ENCODE measurements at places on chromosomes 7 and 10.

DNA sequence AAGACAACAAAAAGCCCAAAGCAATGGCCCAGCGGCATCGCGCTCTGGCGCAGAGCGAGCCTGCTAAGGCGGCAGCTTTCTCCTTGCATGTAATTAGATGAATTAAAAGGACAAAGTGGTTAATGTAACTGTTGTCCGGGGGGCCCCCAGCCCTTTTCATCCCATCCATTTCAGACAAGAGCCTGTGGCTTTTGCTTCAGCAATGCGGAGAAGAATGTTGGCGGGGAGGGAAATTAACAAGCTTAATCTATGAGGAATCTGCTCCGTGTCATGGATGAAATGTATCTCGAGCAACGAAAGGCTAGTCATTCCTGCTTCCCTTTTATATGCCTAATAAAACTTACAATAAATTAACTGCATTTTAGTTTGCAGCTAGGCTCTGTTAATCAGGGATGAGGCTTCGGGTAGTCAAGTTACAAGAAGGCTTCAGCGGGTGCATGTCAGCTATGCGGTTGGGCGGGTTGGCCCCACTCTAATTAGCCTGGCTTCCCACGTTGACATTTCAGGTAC is 203.3 kb downstream of the BUB3 start:
- no peak for DNase-seq

GRCh38 chr7:101120315-101120714 is 6.6 kb upstream of the SERPINE1 start:
- DNase-seq, result no peak

DNA sequence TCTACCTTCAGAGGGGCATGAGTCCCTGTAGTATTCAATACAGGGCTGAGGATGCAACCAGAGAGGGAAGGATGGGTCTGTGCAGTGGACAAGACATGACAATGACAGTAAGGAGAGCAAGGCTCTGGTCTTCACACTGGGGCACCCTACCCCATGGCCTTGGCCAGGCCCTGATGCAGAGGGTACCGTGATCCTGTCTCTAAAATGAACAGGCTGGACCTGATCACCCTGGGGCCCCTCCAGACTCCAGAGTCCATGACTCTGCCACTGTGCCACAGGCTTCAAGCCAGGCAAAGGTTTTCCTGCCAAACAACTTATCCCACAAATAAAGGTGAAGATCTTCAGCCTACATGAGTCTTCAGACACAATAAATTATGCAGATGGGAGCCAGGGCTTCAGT is 4.9 kb downstream of the MAT1A start:
- DNase-seq, result no peak

DNA sequence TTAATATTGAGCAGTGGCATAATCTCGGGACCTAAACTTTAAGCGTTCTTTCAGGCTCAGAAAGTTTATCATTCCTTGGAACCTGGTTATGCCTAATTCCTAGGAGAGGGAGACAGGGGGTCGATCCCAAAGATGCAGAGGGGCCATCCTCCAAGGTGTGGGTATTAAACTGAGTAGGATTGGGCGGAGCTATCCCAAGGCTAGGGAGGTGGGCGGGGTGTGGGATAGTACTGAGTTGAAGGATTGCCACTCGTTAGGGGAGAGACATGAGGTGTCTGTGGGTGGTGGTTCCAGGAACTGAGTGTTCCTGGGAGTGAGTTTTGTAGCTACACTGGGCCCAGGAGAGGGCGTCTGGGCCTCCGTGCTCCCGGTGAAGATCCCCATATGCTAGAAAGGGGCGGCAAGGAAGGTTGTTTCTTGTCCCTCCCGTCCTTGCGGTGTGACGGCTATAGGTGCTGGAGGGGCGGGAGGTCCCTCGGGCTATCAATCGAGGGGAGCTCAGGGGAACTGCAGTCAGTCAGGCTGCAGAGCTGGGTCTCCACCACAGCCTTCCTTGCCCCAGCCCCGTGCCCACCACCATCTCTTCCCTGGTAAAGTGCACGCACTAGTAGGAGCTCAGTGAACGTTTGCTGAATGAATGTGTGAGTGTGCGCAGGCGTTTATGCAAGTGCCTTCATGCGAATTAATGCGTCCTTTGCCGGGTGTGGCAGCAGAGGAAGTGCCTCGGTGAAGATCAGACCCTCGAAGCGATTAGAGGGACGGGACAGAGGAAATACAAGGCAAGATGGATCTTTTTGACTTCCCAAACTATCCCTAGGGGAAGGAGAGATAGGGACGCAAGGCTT is 3.0 kb upstream of the HMX2 start:
- DNase-seq, result no peak

Data from NCI-H2081 treated with DMSO at 0.1 percent for 48 hours (cell line).